NCI-H524 treated with DMSO at 0.1 percent for 48 hours (cell line): ENCODE measurements at places on chromosomes 5 and 9.
A peak's percentile ranks its signal among the peaks of the same experiment; 100 is the strongest.

- no peak for DNase-seq
Observed at GRCh38 chr9:112020680-112021596, 124.3 kb downstream of the UGCG start.

DNA sequence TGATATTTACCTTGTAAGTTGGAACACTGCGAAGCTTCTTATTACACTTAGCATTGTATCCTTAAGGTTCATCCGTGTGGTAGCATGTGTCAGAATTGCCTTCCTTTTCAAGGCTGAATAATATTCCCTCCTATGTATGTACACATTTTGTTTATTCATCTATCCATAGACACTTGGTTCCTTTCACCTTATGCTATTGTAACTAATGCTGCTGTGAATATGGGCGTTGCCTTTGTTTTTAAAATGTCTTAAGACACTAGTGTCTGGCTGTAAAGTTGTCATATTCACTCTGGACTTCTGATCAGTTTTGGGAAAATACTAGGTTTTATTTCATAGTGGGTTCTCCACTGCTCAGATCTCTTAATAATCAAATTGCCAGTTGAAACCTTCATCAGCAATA is 383.3 kb upstream of the PRR16 start:
- no peak for DNase-seq

DNA sequence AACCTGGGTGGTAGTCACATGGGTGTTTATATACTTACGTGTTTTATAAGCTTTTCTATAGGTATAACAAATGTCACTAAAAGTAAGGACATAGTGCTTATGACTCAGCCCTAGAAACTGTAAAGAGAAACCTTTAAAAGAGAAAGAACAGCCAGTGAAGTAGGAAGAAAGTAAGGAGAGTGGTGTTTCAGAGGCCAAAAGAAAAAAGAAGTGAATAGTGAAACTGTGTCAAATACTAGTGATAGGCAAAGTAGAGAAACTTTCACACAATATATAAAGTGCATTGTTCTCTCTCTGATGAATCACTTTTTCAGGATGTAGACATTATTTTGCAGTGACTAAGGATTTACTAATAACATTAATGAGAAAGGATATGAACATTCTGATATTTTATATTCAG is 74.2 kb upstream of the SUSD1 start:
- no peak for DNase-seq

DNA sequence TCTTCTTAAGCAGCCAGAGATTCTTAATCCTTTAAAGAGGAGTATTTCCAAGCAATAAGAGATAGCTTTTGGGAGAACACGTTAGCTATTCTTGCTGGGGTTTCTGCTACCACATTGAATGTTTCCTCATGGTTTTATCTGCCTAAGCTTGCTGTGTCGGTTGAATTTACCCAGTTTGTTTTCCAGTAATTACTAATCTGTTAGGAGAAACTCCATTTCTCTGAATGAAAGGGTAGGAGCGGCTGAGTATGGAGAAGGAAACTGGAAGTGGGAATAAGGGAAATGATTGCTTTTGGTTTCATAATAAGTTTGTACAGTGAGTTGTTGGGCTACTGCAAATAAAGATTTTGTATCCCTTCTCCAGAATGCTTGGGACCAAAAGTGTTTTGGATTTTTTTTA is 1.2 kb downstream of the JAK2 start:
- DNase-seq: no peak

DNA sequence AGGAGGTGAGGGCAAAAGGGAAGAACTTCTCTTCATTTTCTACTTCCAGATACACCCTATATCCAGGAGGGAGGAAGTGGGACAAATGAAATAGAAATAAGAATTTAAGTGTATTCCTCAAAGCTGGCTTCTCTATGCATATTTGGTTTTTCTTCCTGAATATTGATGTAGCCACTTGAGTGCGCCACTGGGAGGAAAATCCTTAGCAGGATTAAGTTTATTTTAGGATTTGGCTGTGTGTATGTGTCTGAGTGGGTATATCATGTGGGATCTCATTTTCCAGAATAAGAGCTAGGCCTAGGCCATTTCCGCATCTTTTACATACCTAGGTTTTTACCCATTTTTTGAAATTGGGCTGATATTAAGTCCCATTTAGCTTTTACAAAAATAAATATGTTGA is 42.5 kb downstream of the MAP1B start:
- DNase-seq: no peak

- DNase-seq: peak; percentile 78
Observed at GRCh38 chr9:101458963-101459631, 23.5 kb upstream of the ALDOB start.

DNA sequence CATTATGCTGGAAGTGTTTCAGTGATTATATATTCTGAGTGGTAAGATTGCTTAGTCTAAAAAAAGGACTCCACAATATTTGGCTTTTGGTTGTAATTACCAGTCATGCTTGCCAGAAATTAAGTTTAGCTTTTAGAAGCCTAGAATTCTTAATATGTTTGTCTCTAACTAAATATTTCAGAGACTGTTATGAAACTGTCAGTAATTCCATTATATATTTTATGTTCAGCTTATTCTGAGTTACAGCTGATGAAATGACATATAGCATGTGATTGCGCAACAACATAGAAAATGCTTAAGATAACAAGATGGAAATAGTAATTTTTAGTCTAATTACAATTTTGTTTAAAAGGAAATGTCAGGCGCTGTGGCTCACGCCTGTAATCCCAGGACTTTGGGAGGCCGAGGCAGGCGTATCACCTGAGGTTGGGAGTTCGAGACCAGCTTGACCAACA is 44.2 kb downstream of the KIAA1958 start:
- DNase-seq: no peak

DNA sequence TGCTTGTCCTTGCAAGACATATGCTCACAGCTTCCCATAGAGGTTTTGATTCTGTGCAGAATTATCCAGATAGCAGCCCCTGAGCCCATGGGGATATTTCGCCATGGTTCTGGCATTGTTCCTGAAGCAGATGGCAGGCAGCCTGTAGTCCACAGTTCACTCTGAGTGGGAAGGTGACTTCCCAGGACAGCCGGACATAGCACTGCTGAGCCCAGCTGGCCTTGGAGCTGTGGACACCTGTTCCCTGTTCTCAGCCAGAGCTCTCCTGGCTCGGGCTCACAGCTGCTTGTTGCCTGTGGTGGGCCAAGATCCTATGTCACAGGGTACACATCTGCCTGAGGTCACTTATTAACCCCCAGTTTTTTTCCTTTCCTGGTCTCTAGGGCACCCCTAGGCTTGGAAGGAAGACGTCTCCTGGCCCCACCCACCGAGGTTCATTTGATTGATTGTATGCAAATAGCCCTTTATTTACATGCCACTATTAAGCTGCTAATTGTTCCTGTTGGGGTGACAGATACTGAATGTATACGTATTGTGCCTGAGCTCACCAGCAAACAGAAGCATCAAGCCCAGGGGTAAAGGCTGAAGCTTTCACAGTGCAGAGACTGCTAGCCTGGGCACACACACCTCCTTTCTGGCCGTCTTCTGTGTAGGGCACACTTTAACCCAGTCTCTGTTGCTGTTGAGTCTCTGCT is 96.6 kb upstream of the DMRT1 start:
- peak; percentile 46 for DNase-seq

DNA sequence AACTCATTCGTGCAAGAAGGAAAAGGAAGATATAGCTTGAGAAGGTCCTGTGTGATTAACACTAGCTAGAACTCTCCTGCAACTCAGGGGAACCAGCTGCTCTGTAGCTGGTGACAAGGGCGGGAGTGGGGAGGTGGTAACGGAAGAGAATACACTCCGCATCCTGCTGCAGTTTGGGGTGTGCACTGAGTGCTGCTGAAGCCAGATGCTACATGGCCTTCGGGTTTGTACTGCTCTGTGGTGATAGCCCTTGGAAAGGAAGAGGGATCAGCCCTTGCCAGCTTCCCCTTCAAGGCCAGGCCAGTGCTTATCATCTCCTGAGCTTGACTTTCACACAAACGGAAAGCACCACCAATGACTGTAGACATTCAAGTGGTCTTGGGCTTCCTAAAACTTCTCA is 34.3 kb downstream of the FRMD3 start:
- no peak for DNase-seq

- no peak for DNase-seq
Observed at GRCh38 chr9:135715056-135715595, 13.1 kb downstream of the KCNT1 start.

GRCh38 chr9:87592554-87593358 is 95.1 kb downstream of the DAPK1 start:
- no peak for DNase-seq

DNA sequence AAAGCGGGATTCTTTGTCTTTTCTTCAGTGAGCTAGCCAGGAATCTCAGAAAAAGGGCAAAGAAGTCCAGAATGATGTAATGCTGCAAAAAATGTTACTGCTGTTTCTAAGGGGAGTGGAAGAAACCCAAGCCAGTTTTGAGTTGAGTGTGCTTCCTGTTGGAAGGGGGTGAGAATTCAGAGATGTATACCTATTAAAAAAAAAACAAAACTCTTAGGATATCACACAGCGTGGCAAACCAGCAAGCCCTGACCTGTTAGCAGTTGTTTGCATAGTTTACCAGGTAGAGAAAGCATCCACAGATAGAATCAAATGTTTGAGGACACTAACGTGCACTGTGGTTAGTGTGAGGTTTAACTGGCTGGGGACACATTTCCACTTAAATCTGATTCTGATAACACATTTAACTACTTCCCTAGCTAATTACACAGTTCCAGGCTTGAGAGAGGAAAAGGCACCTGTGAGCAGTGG is 11.4 kb downstream of the BASP1 start:
- DNase-seq: no peak

- DNase-seq: no peak
Observed at GRCh38 chr5:172713113-172713808, 57.7 kb downstream of the DUSP1 start.

- DNase-seq: no peak
Observed at GRCh38 chr5:38445374-38446028, 110.9 kb downstream of the LIFR start.

- no peak for DNase-seq
Observed at GRCh38 chr9:15416880-15417279, 5.8 kb upstream of the SNAPC3 start.

DNA sequence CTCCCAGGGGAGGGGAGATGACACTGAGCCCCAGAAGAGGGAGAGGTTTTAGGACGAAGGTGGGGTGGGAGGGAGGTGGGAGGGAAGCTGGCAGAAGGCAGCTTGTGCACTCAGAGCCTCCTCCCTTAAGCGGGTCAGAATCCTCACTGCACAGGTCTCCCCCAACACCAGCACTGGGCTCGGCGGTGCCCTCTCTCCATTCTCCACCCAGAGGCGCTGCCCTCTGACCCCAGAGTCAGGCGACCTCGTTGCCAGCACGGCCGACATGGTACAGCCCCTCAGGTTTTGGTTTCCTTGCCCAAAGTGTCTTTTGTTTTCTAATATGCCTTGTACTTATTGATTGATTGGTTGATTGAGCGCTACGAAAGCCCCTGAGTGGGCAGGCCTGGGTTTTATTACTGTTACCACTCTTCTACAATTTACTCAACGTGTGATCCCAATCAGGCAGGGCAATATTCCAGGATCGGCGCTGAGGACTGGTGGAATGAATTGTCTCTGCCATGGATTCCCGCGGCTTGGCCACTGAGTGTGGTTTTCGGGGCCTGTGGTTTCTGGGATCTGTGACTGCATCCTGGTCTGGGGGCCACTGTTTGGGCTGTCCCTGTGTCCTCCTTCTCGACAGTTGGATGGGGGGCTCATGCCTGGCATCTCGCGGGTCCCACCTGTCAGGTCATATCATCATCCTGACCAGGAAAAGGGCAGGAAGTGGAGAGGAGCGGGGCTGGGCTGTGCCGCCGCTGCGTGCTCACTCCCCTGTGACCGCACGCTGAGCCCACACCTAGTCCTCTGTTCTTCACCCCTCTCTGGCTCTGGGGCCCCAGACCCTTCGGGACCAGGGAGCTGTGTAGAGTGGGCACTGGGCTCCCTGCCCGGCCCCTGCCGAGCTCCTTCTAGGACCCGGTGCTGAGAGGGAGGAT is 9.6 kb upstream of the FCN2 start:
- DNase-seq: no peak

- DNase-seq: no peak
Observed at GRCh38 chr5:65876496-65876895, 49.9 kb upstream of the ERBIN start.

- DNase-seq: no peak
Observed at GRCh38 chr5:10460252-10460906, 18.7 kb downstream of the ROPN1L start.

GRCh38 chr5:147382776-147383175 is 127.1 kb downstream of the DPYSL3 start:
- DNase-seq: no peak

DNA sequence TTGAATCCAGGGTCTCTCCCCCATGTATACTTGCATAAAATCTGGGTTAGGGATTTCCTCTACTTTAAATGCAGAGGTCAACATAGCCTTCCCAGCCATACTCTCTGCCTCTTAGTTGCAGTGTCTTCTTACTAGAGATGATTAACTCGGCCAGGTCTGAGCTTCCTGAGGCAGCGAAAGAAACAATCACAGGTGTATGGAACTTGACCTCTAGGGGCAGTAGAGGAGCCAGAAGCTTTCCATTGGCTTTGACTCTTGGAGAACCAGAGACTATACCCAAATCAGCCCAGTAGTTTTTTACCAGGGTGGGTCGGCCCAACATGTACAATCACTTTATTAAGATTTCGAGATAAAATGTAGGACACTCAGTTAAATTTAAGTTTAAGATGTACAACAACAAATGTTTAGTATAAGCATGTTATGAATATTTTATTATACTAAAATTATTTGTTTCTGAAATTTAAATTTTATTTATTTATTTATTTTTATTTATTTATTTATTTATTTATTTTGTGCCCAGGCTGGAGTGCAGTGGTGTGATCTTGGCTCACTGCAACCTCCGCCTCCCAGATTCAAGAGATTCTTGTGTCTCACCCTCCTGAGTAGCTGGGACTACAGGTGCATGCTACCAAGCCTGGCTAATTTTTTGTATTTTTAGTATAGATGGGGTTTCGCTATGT is 48.0 kb upstream of the DMRT3 start:
- no peak for DNase-seq

DNA sequence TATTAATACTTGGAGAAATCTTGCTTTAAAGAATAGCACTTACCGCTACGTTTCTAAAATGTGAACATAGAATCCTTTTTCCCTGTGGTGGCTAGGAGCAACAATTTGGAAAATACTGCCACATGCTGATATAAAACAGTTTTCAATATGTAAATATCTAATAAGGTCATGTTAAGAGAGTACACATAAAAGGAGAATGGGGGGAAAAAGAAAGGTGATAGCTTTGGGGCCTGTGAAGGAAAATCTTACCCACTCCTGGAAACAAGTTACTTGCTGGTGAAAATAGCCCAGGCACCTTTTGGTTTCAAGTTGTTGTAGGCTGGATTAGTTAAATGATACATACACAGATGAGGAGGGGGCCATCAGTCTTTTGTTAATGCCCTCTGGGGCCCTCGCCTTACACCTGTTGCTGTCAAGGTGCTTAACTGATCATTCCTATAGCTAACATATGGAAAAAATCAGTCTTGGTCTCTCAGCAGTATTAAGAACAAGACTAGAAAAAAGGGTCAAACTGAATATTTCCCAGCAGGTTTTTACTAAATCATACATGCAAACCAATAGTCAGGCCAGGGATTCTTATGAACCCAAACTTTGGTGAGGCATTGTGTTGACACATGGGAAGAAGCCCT is 24.1 kb downstream of the FYB1 start:
- DNase-seq: no peak

GRCh38 chr9:132430998-132431397 is 21.0 kb downstream of the CFAP77 start:
- DNase-seq: no peak

GRCh38 chr9:86282979-86283535 is 719 bp upstream of the ISCA1 start:
- no peak for DNase-seq
